T-helper 2 cell (primary cell): ENCODE measurements at places on chromosomes 7 and 10.

DNA sequence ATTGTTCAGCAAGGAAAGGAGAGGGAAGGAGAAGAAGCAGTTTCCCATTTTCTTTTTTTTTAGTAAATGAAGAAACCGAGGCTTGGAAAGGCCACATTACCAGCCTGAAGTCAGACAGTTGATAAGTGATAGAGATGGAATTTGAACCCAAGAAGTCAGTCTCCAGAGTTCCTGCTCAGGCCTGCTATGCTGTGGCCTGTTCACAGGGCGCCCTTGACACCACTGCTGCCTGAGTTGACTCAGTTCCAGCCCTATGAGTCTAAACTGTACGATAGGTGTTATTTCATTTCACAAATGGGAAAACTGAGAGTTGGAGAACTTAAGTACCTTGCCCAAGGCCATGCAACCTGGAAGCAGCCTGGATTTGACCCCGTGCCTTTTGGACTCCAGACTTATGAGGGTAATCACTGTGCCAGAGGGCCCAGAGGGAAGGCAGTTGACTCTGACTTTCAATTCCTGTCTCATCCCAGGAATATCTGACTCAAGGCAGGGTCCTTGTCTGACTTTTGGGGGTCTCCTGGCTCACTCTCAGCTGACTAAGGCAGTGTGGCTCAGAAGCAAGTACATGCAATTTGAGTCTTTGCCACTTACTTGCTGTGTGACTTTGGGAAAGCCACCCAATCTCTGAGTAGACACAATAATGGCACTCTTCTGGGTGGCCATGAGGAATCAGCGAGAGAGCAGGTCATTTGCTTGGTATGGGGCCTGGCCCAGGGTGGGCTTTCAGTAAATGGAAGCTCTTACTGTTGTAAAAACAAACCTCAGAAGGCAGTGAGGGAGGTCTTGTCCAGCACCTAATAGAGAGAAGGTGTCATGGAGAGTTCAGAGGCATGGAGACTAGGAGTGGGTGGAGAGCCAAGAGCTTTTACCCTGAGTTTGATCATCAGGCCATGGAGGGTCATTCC lies 17.9 kb upstream of the RBM20 start:
- DNase-seq, result no peak

DNA sequence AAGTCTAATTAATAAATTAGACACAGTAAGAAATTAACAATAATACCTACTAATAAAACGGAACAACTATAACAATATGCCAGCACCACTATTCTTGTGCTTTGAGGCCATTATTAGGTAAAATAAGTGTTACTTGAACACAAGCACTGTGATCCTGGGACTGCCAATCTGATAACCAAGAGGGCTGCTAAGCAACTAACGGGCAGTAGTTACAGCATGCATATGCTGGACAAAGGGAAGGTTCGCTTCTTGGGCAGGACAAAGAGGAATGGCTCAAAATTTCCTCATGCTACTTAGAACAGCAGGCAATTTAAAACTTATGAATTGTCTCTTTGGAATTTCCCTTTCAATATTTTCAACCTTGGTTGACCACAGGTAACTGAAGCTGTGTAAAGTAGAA lies 718.6 kb downstream of the SORCS3 start:
- no peak for DNase-seq

- DNase-seq, result no peak
These were observed 50.5 kb upstream of the BMPER start for GRCh38 chr7:33854801-33855350.

DNA sequence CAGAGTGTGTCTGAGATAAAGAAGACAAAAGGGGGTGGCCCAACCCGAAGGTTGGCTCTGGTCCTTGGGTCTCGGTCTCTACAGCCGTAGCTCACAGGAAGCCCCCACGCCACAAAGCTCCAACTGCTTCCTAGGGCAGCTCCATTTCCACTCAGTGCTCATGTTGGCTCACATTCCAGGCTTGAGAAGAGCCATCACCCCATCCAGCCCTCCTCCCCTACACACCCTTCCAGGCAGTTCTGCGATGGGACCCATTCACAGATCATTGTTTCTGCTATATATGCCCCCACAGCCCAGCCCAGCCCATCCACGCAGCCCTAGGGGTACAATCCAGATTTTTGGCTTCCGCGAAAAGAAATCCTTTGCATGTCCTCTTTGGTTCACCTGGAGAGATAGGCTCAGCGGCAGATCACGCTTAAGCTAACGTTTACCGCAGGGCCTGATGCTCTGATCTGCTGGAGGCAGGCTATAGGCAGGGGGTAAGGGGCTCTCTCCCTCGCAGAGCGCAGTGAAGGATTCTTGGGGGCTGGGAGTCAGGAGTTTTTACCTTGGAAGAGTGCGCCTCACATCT lies 6.2 kb upstream of the HOXA11 start:
- no peak for DNase-seq

DNA sequence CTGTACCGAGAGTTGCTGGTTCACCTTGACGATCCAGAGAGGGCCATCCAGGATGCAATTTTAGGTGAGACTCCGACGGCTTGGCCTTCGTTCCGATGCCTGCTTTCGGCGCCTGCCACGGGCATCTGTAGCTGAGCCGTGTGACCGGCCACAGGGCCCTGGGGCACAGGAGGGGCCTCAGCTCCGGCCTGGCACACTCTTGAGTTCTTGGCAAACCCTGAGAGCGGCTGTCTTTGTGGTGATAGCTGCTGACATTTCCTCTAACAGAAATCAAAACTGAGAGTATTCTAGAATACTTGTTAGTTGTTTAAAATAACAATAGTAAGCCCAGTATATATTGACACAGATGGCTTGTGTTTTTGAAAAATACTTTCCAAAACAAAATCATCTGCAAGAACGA lies 52.2 kb upstream of the SUN1 start:
- no peak for DNase-seq

- peak; percentile 50 for DNase-seq
These were observed 109.3 kb downstream of the ICA1 start for GRCh38 chr7:8152489-8153192.

DNA sequence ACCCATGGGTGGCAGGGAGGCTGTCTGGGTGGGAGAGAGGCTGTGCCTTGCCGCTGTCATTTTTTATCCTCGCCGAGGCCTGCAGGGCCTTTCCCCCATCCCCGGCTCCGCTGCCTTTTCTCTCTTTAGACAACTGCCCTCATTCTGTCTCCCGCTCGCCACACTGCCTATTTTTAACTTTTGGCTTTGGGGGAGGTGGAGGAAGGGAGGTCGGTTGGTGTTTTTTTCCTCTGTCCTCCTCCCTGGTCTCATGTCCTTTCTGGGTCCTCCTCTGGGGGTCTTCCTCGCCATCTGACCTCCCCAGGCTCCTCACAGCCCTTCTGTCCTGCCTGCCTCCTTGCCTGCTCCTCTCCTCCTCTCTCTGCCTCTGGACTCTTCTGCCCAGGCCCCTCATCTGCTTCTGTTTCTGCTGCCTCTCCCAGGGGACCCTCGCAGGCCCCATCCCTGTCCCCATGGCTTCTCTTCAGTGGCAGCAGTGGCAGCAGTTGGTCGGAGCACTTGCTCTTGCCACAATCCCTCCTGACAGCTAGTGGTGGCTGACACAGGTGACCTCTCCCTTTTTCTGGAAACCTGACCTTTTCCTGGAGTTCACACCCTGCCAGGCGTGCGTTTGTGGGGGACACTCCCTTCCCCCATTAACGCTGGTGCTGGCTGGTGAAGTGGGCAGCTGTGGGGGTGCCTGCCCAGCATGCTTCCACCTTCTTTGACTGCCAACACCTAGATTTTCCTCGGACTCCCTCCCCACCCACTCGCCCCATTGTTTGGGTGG lies 19.5 kb upstream of the PCBD1 start:
- DNase-seq, result no peak

- DNase-seq, result no peak
These were observed 24.5 kb downstream of the RSU1 start for GRCh38 chr10:16792675-16793074.

GRCh38 chr7:98539865-98540264 lies 77.2 kb upstream of the NPTX2 start:
- DNase-seq, result no peak

GRCh38 chr10:111988646-111989045 lies 194.9 kb downstream of the GPAM start:
- DNase-seq, result no peak

GRCh38 chr10:17003651-17004286 lies 125.8 kb downstream of the CUBN start:
- DNase-seq, result no peak

- no peak for DNase-seq
These were observed 106.4 kb downstream of the BMPER start for GRCh38 chr7:34011696-34012095.

- no peak for DNase-seq
These were observed 84.5 kb downstream of the DPY19L1 start for GRCh38 chr7:34952822-34953221.

- peak; percentile 53 for DNase-seq
These were observed 12.6 kb downstream of the DHX32 start for GRCh38 chr10:125868372-125868975.
